ENCODE measurements at places on chromosomes 2 and 18. TPM values are rescaled to one million over a fixed set of nuclear protein-coding genes. Genes with fewer than 3 reads are reported as not detected.

ZNF519 gene
- 6.1 TPM for total RNA-seq

- no peaks in the 10 kb centered on the region for H3K36me3 ChIP-seq
- no peaks in the 10 kb centered on the region for H3K27me3 ChIP-seq
- H3K27ac ChIP-seq: peak overlapping the region; percentile 44
- peaks cover 4% of the 10 kb centered on the region for H3K4me1 ChIP-seq
- DNase-seq: no peak
Observed at GRCh38 chr18:68611311-68611710, 103.6 kb downstream of the TMX3 start.

DNA sequence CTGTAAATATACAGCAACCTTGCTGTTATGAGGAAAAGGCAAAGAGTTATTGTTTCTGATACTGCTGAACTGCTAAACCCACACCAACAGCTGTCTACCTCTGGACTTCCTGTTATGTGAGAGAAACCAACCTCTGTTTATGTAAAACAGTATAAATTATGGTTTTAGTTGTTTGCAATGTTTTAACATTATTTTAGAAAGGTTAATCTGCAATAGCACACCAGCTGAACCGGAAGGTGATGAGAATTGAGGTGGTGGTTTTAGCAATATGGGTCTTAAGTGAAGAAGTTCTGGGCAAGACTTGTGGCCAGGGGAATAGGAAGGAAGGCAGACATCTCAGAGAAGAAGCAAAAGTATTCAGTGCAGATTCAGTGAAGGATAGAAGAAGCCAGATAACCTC lies 237.8 kb downstream of the PLCL1 start:
- H3K27me3 ChIP-seq: no peaks in the 10 kb centered on the region
- no peak overlapping the region for H3K27ac ChIP-seq
- H3K4me1 ChIP-seq: peaks cover 5% of the 10 kb centered on the region
- no peak overlapping the region for H3K4me3 ChIP-seq

DNA sequence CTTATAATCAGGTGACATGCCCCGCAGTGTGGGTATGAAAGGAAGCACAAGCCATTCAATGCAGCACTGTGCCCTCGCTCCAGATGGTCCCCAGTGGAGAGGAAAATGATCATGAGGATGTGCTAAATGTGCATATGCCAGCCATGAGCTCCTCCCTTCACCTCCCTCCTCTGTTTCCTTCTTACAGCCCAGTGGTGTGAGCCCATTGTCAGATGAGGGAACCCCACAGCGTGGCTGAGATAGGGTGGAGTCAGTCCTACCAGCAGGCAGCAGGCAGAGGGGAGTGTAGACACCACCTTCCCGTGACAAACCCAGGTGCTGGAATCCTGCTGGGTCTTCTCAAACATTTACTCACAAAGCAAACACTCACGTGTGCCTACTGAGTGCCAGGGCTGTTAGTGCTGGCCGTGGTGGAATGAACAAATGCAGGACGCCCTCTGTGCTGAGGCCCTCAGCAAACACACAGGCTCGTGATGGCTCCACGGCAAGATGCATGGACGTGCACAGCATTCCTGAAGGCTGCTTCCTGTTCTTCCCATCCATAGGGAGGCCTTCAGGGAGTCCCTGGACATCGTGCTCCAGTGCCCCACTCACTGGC lies 181.7 kb upstream of the TPO start:
- H3K4me1 ChIP-seq: no peaks in the 10 kb centered on the region
- no peaks in the 10 kb centered on the region for H3K27me3 ChIP-seq
- DNase-seq: no peak
- no peak overlapping the region for H3K27ac ChIP-seq

DNA sequence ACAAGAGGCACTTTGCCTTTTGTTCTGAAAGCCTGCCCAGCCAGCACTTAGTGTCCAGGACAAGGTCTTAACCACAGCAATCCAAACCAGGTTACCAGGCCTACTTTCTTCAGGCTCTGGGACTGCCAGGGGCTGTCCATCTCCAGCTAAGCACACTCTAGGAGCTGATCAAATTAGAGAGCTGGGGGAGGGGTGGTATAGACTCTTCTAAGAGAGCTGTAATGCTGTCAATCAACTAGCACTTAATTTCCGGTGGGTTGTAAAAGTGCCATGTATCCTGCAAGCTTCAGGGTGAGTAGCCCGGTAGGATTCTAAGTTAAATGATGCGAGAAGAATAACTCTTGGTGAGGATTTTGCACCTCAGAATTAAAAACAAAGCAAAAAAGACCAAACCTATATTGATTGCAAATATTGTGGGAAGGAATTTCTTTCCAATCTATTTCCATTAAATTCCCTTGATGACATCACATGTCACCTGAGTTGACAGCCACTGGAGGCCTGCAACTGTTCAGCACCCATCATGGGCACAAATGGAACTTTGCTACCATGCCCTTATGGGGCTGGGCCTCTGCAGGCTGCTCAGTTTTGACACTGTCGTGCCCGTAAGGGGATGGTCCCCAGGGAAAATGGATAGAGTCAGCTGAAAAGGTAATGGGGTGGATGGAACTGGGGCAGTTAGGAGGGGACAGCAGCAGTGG lies 8.7 kb upstream of the COX7A2L start:
- no peak overlapping the region for H3K27ac ChIP-seq
- H3K4me1 ChIP-seq: no peaks in the 10 kb centered on the region
- no peak overlapping the region for H3K4me3 ChIP-seq
- DNase-seq: no peak

NEB gene
- 3.1 TPM for total RNA-seq

ALPP gene
- not detected for total RNA-seq

- H3K36me3 ChIP-seq: no peaks in the 10 kb centered on the region
- no peaks in the 10 kb centered on the region for H3K27me3 ChIP-seq
- H3K4me1 ChIP-seq: no peaks in the 10 kb centered on the region
- no peak overlapping the region for H3K27ac ChIP-seq
Observed at GRCh38 chr2:120451334-120451733, 105.4 kb downstream of the INHBB start.

DNA sequence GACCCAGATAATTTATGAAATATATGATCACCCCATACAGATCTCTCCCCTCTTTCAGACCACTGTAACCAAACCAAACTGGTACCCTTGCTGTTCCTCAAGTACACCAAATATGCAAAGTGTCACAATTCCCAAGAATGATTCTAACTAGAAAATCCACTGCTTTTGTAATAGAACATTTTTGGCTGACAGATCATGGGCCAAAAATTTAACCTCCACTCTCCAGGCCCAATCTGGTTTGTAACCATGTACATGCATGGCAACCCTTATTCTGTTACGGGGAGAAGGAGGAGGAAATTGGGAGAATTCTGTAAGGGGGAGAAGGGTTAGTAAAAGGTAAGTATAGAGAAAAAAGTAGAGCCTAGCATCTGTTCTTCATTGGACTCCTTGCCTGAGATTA lies 62.0 kb downstream of the IKZF2 start:
- no peaks in the 10 kb centered on the region for H3K4me1 ChIP-seq
- no peak overlapping the region for H3K4me3 ChIP-seq
- DNase-seq: no peak
- no peak overlapping the region for H3K27ac ChIP-seq
- H3K36me3 ChIP-seq: no peaks in the 10 kb centered on the region
- H3K27me3 ChIP-seq: no peaks in the 10 kb centered on the region

GRCh38 chr18:73861771-73862170 lies 285.9 kb downstream of the FBXO15 start:
- H3K4me1 ChIP-seq: no peaks in the 10 kb centered on the region
- no peak overlapping the region for H3K27ac ChIP-seq
- no peak overlapping the region for H3K4me3 ChIP-seq
- DNase-seq: no peak
- no peaks in the 10 kb centered on the region for H3K36me3 ChIP-seq
- no peaks in the 10 kb centered on the region for H3K27me3 ChIP-seq

DNA sequence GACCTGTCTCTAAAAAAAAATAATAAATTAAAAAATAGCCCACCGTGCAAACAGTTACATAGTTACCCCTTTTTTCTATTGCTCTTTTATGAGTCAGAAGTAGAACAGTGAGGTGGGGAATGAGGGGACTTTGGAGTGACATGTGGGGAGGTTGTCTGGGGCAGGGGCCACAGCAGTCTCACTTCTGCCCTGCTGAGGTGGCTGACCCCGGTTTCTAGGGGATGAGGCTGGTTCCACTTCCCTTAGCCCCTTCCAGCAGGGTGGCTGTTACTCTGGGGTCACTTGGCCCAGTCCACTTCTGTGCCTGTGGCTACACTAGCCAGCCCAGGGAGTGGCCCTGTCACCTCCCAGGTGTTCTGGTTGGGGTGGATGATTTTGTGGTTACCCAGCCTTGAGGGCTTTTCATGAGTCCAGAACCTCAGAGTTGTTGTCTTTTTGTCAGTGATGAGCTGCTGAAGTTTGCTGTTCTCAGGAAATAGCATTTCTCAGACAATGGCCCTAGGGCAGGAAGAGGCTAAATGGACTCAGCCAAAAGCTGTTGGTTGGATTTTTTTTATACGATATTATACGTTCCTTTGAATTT lies 28.0 kb upstream of the SCLY start:
- no peaks in the 10 kb centered on the region for H3K27me3 ChIP-seq
- no peaks in the 10 kb centered on the region for H3K4me1 ChIP-seq
- no peak overlapping the region for H3K27ac ChIP-seq
- peaks cover 3% of the 10 kb centered on the region for H3K36me3 ChIP-seq
- no peak for DNase-seq
- no peak overlapping the region for H3K4me3 ChIP-seq

- H3K27ac ChIP-seq: no peak overlapping the region
- no peak overlapping the region for H3K4me3 ChIP-seq
- peak; percentile 37 for DNase-seq
Observed at GRCh38 chr18:48840491-48840877, 110.3 kb downstream of the SMAD7 start.

GRCh38 chr2:202780514-202781021 lies 91.0 kb downstream of the ICA1L start:
- no peaks in the 10 kb centered on the region for H3K36me3 ChIP-seq
- H3K27ac ChIP-seq: no peak overlapping the region
- H3K4me1 ChIP-seq: no peaks in the 10 kb centered on the region
- H3K27me3 ChIP-seq: no peaks in the 10 kb centered on the region
- no peak overlapping the region for H3K4me3 ChIP-seq

DNA sequence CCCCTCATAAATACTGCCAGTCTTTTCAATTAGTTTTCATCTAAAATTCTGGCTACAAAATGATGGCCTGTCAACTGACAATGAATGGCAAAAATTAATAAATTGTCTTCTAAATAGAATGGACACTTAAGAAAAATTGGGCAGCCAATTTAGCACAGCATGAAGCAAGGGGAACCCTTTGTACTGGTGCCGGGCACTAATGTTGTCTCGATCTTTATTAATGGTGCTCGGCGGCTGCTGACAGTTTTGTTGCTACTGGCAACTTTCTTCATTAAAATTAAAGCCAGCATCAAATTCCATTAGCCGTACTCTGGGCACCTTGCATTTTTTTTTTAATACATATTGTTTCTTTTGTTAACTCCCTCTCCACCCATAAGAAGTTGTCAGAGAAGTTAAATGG lies 309.3 kb downstream of the GBX2 start:
- H3K27ac ChIP-seq: no peak overlapping the region
- no peaks in the 10 kb centered on the region for H3K27me3 ChIP-seq
- H3K4me1 ChIP-seq: no peaks in the 10 kb centered on the region
- no peaks in the 10 kb centered on the region for H3K36me3 ChIP-seq

TEX44 gene
- not detected for total RNA-seq

- H3K27me3 ChIP-seq: no peaks in the 10 kb centered on the region
- H3K4me1 ChIP-seq: no peaks in the 10 kb centered on the region
- DNase-seq: no peak
- no peaks in the 10 kb centered on the region for H3K36me3 ChIP-seq
Observed at GRCh38 chr2:52884761-52885352, 882.7 kb upstream of the CHAC2 start.

DNA sequence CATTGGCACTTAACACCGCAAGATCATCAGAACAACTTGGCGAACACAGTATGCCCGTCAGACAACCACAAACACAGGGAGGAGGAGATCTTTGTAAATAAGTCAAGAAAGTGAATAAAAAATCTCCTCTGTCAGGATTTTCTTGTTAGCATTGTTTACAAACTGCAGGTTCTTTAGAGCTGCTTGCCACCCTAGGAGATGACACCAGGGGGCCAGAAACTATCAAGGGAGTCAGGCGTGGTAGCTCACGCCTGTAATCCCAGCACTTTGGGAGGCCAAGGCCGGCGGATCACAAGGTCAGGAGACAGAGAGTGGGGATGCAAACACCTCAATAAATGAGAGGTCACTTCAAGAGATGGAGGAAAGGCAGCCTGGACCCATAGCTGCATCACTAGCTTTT lies 428.1 kb downstream of the SETBP1 start:
- H3K27me3 ChIP-seq: no peaks in the 10 kb centered on the region
- no peaks in the 10 kb centered on the region for H3K36me3 ChIP-seq
- DNase-seq: no peak

GRCh38 chr2:139684286-139684860 lies 904.2 kb upstream of the NXPH2 start:
- no peaks in the 10 kb centered on the region for H3K27me3 ChIP-seq
- no peaks in the 10 kb centered on the region for H3K36me3 ChIP-seq
- no peak overlapping the region for H3K27ac ChIP-seq
- H3K4me1 ChIP-seq: no peaks in the 10 kb centered on the region

DNAH6 gene
- 0.78 TPM for total RNA-seq

GRCh38 chr2:71824436-71824835 lies 323.2 kb downstream of the CYP26B1 start:
- H3K4me3 ChIP-seq: no peak overlapping the region
- no peaks in the 10 kb centered on the region for H3K27me3 ChIP-seq
- no peaks in the 10 kb centered on the region for H3K4me1 ChIP-seq
- H3K36me3 ChIP-seq: no peaks in the 10 kb centered on the region

GRCh38 chr2:237662671-237663093 lies 35.3 kb downstream of the LRRFIP1 start:
- no peaks in the 10 kb centered on the region for H3K27me3 ChIP-seq
- H3K4me3 ChIP-seq: no peak overlapping the region
- no peaks in the 10 kb centered on the region for H3K4me1 ChIP-seq

- H3K4me3 ChIP-seq: no peak overlapping the region
- no peaks in the 10 kb centered on the region for H3K4me1 ChIP-seq
- peaks cover 2% of the 10 kb centered on the region for H3K36me3 ChIP-seq
- H3K27ac ChIP-seq: no peak overlapping the region
- no peaks in the 10 kb centered on the region for H3K27me3 ChIP-seq
Observed at GRCh38 chr2:239106314-239106908, 258.5 kb downstream of the TWIST2 start.

DNA sequence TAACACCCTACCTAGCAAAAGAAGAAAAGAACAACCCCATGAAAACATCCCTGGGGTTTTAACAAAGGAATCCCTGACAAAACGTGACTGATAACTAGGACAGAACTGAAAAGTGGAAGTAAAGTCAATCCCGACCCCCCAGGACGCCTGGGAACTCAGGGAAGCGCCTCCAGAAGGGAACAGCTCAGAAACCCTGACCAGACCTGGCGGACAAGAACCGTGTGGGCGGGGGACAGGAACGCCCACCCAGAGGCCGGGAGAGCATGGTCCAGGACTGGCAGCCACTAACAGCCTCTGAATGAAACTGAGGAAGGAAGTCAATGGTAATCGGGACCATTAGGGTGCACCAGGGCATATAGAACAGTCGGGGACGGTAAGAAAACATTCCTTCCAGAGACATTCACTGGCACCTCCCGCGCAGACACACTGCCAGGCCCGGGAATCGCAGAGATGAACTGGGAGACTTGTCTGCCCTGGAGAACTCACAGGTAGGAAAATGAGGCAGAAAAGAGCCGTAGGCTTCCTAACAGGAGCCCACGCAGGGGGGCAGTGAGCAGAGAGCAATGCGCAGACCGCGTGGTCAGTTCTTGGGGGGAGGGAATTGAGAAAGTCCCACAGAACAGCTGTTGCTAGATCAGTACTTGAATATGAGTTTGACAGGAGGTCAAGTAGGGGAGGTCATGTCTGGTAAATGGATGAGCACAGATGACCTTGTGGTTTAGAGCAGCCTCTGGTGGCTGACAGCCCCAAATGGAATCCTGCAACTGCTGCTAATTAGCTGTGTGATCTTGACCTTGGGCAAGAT lies 1.3 kb upstream of the TBC1D8 start:
- H3K4me1 ChIP-seq: peaks cover 4% of the 10 kb centered on the region
- no peaks in the 10 kb centered on the region for H3K27me3 ChIP-seq
- H3K4me3 ChIP-seq: peak overlapping the region; percentile 90
- H3K36me3 ChIP-seq: no peaks in the 10 kb centered on the region

Data from aorta (tissue), 5 donors.